Bronchial epithelial cell (primary cell): ENCODE measurements at places on chromosomes 11 and 22.

DNA sequence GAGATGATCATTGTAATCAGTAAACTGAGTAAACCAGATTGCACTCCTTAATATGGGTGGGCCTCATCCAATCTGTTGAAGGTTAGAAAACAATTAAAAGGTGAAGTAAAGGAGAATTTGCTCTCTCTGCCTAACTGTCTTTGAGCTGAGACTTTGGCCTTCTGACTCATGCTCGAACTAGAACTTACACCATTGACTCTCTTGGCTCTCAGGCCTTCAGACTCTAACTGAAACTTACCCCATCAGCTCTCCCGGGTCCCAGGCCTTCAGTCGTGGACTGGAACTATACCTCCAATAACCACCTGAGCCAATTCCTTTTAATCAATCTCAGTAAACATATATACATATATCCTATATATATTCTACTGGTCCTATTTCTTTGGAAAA is 34.0 kb downstream of the LGR4 start:
- no peak for DNase-seq

DNA sequence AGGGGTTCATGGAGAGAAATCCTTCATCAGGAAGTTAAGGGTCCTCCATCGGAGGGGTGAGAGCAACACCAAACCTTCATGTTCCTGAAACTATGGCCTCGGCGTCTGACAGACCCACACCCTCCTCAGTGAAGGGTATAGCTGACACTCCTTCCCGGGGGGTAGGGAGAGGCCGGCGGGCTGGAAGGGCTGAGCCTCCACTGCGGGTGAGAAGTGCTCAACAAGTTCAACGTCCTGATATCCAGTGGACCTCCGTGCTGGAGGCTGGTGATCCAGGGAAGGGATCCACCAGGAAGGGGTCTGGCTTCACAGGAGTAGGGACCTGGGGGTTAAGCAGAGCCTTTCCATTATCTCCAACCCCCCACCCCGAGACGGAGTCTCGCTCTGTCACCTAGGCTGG is 12.3 kb downstream of the CARS1 start:
- DNase-seq: no peak

GRCh38 chr11:81219661-81220060 is 1514.0 kb downstream of the FAM181B start:
- no peak for DNase-seq

- DNase-seq: no peak
Observed at GRCh38 chr11:47123094-47123493, 53.6 kb downstream of the ARFGAP2 start.

GRCh38 chr11:131350872-131351271 is 19.5 kb upstream of the NTM start:
- no peak for DNase-seq

GRCh38 chr22:50337262-50338041 is 5.7 kb upstream of the PPP6R2 start:
- DNase-seq: no peak

- DNase-seq: peak; percentile 73
Observed at GRCh38 chr11:126115816-126116331, 53.2 kb upstream of the CDON start.

GRCh38 chr11:134658481-134659225 is 246.6 kb upstream of the B3GAT1 start:
- no peak for DNase-seq

- no peak for DNase-seq
Observed at GRCh38 chr11:23957314-23957713, 539.5 kb upstream of the LUZP2 start.

DNA sequence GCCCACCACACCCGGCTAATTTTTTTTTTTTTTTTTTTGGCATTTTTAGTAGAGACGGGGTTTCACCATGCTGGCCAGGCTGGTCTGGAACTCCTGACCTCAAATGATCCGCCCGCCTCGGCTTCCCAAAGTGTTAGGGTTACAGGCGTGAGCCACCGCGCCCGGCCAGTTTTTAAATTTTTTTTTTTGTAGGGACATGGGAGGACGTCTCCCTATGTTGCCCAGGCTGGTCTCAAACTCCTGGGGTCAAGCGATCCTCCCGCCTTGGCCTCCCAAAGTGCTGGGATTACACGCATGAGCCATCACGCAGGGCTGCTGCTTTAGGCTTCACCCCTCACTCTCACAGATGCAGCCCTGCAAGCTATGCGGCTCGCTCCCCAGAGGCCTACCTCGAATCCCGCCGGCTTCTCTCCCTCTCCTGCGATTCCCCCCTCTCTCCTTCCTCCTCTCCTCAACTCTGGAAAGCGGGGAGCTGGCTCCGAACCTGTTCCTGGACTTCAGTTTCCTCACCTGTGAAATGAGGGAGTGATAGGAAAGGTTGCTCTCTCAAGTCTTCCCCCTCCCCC is 926 bp downstream of the CCDC157 start:
- DNase-seq: no peak

- DNase-seq: no peak
Observed at GRCh38 chr22:19932367-19933206, 9.0 kb upstream of the COMT start.

DNA sequence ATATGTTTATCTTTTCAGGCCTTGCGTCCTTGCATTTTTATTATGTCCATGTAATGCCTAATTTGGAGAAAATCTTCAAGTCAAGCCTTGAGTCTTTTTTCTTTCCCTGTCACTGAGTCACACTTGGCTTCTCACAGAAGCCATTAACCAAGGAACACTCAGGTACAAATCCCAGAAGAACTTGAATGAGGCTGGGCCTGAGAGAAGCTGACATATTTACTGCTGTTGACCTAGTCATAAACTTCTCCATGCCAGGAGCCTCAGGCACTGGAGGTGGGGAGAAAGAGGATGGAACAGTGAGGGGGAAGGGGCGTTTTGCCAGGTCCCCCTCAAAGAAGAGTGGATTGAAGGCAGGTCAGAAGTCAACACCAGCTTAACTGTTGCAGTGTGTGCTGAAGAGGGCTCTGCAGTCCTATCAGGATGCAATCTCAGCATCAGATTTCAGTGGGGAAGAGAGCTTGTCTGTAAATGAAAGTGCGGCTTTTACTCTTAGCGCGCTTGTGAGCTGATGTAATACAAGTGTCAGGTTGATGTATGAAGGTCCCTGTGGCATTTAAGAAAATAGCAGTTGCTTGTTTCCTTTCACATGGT is 526.0 kb downstream of the ETS1 start:
- DNase-seq: peak; percentile 23

DNA sequence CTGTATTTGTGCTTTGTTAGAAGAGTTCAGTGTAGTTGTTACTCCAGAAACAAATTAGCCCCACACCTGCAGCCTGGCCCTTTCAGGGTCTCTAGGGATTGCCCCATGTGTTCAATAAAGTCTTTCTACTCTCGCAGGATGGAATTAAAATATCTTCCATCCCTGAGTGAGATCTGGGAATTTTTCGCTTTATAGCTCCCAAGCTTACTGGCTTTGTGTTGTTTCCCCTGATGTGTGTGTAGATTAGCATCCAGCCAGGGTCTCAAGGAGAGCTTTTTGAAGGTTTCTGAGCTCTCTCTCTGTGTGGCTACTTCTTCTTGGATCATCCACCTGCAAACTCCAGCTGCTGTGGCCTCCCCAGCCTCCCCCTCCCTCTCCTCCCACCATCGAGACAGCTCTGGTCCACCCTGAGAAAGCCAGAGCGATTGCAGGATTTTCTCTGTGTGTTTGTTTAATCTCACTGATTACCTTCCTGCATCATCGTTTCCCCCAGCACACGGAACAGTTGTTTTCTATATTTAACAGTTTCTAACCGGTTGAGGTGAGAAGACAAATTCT is 553.5 kb downstream of the TBC1D22A start:
- no peak for DNase-seq

- DNase-seq: no peak
Observed at GRCh38 chr22:44357296-44357965, 44.7 kb upstream of the SHISAL1 start.

- DNase-seq: peak; percentile 45
Observed at GRCh38 chr11:132058211-132058772, 687.9 kb downstream of the NTM start.

GRCh38 chr11:78061088-78061920 is 2.4 kb upstream of the THRSP start:
- DNase-seq: no peak

GRCh38 chr22:32380991-32381390 is 23.3 kb downstream of the RFPL3 start:
- DNase-seq: peak; percentile 68

GRCh38 chr11:65034423-65034822 is 6.6 kb upstream of the SAC3D1 start:
- DNase-seq: no peak

GRCh38 chr22:19634226-19634975 is 79.9 kb upstream of the SEPTIN5 start:
- DNase-seq: no peak

DNA sequence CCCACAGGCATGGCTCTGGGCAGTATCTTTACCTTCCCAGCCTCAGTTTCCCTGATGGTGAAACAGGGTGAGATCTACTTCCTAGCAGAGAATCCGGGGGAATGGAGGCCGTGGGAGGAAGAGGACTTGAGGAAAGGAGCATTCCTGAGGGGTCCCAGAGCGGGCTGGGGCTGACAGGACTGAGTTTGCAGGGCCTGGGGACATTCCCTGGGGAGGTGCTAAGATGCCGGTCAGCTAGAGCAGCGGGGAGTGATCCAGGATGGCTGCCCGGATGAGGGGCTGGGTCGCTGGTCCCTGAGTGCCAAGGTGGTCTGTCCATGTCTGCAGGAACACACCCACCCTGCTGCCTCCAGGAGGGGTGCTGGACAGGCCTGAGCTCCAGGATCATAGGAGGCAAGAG is 8.3 kb upstream of the RTN4R start:
- no peak for DNase-seq

DNA sequence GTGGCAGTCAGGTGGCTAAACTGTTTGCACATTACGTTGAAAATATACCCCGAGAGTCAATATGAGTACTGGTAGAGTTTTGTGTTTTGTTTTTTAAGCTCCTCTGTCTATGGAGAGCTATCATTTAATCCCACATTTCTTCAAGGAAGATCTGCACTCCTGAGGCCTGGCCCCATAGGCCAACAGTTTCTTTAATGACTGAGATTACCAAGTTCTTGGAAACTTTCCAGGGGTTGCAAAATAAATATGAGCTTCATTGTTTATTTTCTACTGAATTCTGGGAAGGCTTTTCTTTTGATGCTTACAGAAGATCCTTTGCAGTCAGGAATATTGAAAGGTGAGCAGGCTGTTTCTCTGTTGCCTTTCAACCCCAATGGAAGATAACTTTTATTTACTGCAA is 452.0 kb downstream of the JRKL start:
- peak; percentile 12 for DNase-seq

DNA sequence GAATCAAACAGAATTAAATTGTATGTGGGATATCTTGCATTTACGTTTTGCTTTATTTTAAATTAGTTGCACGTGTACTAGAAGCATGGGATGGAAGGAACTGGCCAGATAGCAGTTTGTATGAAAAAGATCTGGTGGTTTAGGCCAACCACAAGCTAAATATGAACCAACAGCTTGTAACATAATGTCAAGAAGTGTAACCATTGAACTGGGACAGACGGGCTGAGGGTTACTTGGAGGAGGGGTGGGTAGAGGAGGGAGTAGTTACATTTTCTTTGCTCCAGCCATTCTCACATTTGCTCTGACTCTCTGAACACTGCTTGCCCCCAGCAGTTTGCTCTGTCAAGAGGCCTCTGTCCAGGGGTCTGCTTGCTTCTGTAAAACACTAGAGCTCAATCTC is 31.7 kb upstream of the CXCR5 start:
- DNase-seq: no peak

DNA sequence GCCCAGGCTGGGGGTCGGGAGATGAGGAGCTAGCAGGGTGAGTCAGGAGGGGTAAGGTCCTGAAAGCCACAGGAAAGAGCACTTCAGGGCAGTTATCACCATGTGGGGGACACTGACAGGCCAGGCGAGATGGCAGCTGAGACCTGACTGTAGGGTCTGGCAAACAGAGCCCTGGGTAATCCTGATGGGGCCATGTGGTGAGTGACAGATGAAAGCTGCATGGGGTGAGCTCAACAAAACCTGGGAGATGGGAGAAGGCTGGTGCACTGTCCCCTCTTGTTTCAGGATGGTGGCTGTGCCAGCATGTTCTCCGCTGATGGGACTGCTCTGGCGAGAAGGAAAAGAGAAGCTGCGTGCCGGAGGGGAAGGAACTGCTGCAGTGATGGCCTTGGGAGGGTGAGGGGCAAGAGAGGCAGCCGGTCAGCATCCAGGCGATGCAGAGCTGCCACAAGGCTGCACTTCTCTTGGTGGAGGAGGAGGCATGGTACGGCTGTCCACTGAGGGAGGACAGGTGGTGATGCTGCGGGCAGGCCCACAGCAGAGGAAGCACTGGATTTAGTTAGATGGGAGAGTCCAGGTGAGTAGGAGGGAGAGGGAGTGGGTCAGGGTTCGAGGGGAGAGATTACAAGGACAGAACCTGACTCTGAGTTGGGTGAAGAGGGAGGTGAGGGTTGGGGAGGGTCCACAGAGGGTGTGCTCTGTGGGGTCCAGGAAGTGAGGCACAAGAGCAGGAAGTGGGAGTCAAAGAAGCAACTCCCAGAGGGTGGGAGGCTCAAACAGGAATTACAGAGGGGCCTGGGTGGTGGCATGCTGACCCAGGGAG is 3.8 kb downstream of the TOP3B start:
- DNase-seq: no peak

GRCh38 chr11:95739108-95739938 is 50.3 kb downstream of the FAM76B start:
- no peak for DNase-seq

- no peak for DNase-seq
Observed at GRCh38 chr11:67671211-67671520, 3.3 kb downstream of the ALDH3B2 start.

- no peak for DNase-seq
Observed at GRCh38 chr11:27348340-27348873, 14.6 kb downstream of the CCDC34 start.

DNA sequence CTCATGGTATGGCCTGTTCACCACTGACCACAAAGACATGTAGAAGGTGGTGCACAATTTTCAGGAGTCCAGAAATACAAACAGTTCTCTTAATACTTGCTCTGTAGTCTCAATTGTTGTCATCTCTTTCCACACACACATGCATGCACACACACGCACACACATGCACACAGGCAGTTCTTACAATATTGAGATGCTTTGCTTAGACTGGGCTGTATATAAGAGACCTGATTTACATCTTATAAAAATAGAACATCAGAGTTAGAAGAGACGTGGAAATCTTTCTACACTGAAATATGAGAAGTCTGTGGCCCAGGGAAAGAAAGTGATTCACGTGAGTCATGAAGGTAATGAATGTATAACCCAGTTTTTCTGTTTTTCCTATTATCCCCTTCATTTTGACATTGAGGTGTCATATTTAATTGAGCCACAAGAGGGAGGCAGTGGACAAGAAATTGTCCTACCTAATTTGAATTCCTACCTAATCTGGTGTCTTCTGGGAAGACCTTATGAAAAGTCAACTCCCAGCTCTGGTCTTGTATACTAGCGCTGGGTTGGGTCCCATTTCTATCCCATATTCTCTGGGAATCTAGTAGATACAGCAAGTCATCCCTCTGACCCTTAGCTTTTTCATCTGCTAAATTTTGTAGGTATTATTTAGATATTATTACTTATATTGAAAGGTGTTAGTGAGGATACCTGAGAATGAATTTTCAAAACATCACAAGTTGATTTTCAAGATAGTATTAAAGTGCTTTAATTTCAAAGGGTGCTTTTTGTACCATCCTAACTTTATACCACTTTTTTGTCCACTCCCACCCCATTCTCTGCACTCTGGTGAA is 14.9 kb upstream of the MS4A4A start:
- DNase-seq: peak; percentile 48

- DNase-seq: no peak
Observed at GRCh38 chr11:9473408-9473807, 12.6 kb downstream of the ZNF143 start.

GRCh38 chr11:8090756-8091155 is 9.7 kb downstream of the TUB start:
- DNase-seq: no peak

GRCh38 chr11:115302946-115303703 is 201.1 kb downstream of the CADM1 start:
- DNase-seq: no peak
